ENCODE measurements at places on chromosomes 13 and 19.

DNA sequence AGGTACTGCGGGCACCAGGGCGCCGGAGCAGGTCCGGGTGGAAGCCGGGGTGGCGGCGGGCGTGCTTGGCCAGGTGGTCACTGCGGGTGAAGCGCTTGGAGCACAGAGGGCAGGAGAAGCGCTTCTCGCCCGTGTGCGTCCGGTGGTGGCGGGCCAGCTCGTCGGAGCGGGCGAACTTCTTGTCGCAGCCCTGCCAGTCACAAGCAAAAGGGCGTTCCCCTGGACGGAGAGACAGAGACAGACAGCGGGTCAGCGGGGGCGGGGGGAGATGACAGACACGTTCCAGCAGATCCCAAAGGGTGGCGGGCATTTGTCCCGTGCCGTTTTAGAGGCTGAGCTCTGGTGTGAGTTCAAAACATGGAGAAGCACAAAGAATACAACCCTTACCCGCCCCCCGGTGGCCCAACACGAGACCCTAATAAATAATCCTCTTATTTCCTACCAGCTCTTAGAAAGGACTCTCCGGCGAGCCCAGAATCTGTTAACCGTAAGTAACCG is 6.3 kb upstream of the REXO1 start:
- DNase-seq = no peak

DNA sequence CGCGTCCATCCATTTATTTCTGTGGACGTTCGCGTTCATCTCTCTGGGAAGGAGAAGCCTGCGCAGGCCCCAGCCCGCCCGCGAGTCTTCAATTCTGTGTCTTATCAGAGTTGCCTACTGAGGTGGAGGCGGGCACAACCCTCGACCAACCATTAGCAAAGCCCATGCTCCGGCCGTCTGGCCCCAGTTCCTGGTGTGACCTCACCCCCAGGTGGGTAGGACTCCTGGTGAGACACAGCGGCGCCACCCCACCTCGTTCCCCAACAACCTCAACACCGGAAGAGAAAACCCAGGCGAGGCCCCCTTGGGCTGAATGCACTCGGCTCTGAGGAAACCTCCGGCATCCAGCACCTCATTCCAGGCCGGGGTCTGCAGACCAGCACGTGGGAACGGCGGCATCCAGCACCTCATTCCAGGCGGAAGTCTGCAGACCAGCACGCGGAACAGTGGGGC is 14.7 kb downstream of the ZNF787 start:
- DNase-seq = no peak

DNA sequence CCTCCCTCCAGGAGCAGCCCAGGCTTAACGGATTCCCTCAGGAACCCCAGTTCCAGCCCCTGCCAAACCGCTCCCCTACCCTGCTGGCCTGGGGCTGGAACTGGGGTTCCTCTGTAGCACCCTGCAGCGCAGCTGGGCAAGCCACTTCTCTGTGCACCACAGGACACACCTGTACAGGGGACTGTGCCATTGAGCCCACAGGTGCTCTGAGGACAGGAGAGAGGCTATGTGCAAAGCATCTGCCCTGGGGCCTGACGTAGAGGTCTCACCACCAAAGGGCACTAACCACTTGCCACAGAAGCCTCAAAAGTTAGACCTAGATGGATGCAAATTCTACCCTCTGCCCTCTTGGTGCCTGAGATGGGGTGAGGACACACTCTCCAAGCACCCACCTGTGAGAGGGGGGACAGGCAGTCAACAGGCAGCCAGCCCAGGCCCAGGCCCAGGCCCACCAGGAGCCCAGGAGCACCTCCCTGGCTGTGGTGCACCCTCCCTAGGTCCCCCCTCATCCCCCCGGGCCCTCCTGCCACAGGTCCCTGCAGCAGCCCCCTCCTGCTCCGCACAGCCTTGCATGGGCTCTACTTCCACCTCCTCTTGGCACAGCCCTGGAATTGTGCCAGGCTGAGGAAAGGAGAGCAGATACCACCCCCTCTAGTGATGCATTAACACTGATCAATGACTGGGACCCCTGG is 27.6 kb upstream of the SLC35E1 start:
- no peak for DNase-seq

DNA sequence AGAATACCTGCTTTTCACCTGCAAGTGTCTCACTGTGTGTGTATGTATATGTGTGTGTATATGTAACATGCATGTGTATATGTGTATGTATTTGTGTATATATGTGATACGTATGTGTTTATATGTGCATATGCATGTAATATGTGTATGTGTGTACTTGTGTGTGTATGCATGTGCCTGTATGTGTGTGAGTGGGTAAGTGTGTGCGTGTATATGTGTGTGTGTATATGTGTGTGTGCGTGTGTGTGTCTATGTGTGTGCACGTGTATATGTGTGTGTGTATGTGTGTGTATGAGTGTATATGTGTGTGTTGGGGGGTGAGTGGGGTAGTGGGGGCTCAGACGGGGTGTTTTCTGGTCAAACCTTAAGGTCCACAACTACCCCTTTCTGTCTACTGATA is 192.6 kb upstream of the KL start:
- no peak for DNase-seq

GRCh38 chr13:31192306-31192705 is 7.5 kb upstream of the B3GLCT start:
- DNase-seq = no peak

- DNase-seq = no peak
Observed at GRCh38 chr19:55339889-55340783, 460 bp downstream of the KMT5C start.

DNA sequence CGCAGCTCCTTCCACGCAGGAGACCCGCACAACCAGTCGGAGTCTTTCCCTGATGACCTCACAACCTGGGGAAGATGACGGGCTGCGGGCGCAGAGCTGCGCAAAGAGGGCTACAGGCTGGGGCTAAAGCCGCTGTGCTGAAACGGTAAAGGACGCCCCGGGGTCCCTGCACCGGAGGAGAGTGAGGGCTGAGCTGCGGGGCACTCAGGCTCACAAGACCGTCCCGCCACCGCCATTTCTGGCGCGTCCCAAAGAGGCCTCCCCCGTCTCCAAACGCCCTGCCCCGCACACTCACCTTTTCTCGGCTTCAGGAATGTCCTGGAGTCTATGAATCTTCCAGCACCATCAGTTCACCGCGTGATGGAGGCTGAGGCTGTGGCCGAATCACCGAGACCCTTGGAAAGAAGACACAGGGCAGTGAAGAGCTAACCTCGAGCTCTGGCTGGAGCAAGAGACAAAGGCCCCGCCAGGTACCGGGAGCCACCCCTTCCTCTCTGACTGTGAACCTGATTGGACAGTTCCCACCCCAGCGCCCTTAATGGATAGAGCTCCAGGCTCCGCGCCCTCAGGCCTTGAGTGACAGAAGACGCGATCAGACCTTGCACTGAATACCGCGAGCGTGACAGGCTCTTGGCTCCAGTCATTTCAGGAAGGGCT is 41.8 kb upstream of the ZNF429 start:
- DNase-seq = no peak

GRCh38 chr19:6065685-6066374 is 44.5 kb downstream of the RFX2 start:
- peak; percentile 20 for DNase-seq

GRCh38 chr19:2244486-2244885 is 4.6 kb upstream of the AMH start:
- no peak for DNase-seq

All from Jurkat, Clone E6-1 (cell line).